ENCODE measurements at places on chromosomes 12 and 14.
A peak's percentile ranks its signal among the peaks of the same experiment; 100 is the strongest.

DNA sequence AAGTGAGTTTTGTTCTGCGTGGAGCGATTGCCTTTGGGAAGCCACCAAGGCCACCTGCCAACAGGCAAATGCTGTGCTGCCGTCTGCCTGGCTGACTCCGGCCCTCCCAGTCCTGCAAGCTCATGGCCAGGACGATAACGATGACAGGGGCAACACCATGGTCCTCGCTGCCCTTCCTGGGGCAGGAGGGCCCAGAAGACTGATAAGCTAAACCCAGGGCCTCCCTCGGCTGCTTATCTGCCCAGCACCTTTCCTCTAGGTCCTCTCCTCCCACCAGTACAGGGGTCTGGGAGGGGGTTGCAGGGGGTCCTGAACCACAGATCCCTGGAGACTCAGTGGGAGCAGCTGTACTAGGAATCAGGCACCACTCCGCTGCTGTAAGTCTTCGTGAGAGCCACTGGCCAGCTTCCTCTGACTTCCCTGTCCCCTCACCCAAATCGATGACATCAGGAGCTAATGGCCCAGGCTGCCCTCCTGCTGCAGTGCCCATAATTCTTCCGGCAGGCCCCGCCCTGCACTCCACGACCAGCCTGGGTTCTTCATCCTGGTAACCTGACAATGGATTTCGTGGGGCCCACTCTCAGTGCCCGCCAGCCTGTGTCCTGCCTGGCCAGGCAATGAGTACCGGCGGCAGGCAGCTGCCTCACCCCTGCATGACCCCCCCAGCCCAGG is 5.1 kb downstream of the ANKRD9 start:
- DNase-seq: no peak

- DNase-seq: no peak
These were observed 121.7 kb upstream of the MDM1 start for GRCh38 chr12:68453876-68454275.

DNA sequence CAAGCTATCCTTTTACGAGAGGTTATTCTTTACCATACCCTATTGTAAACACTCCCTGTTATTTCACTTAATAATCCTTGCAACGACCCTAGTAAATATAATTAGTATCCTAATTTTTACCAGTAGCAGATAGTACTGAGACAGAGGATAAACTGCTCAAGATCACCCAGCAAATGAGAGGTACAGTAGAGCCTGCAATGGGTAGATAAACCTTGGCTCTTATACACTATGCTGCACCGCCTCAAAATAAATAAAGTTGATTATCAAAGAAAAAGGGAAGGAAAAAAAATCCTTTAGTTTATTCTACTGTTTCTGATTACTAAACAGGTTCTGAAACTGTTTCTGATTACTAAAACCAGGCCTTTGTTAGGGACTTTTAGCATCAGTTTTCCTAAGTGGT is 22.5 kb downstream of the YBX3 start:
- no peak for DNase-seq

- no peak for DNase-seq
These were observed 25.7 kb downstream of the SOAT2 start for GRCh38 chr12:53128780-53129569.

GRCh38 chr12:48924617-48925303 is 532 bp downstream of the FKBP11 start:
- DNase-seq: peak; percentile 63

GRCh38 chr14:59117754-59118528 is 70.5 kb upstream of the DAAM1 start:
- peak; percentile 55 for DNase-seq

Data from DMS79 treated with DMSO at 0.1 percent for 48 hours (cell line).